Activated effector memory CD4-positive, alpha-beta T cell treated with Interleukin-2 at 50 U/mL for 16 hours (primary cell): ENCODE measurements at places on chromosomes 2 and 18.

DNA sequence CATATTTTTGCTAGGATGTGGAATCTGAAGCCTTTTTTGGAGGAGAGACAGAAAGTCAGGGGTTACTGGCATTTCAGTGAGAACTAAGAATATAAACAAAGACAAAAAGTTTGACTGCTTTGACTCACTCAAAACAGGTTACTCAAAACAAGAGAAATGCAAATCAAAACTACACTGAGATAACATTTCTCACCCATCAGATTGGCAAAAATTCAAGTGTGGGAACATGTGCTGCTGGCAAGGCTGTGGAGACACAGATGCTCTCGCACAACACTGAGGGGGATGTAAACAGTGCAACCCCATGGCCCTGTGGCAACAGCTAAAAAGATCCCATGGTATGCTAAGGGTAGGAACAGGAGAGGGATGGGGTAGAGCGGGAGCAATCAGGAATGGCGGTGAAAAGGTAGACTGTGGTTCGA, 86.6 kb downstream of the DTNB start:
- no peak for DNase-seq

- DNase-seq: no peak
These were observed 84.8 kb upstream of the TCF4 start for GRCh38 chr18:55672574-55673361.

GRCh38 chr2:66478731-66479316, 43.9 kb downstream of the MEIS1 start:
- no peak for DNase-seq

GRCh38 chr18:76379226-76380126, 115.6 kb downstream of the ZNF516 start:
- no peak for DNase-seq

- DNase-seq: no peak
These were observed 44.5 kb upstream of the CHN1 start for GRCh38 chr2:175049661-175050060.

DNA sequence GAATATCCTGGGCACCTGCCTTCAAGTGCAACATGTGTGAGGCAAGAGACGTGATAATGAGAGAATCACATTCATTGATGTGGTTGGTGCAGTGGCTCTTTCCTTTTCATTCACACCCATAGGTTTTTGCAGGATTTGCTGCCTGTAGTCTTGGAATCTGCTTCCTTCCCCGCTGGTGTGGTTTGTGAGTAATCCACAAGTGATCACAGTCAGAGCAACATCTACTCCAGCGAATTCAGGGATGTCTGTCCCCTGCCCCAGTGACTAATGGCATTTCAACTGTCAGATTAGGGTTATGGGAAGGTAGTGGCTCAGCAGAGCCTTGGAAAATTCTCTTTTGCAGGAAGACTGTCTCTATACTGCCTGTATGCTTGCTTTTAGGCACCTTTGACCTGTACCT, 225.5 kb upstream of the RBMS1 start:
- no peak for DNase-seq

- DNase-seq: no peak
These were observed 618 bp downstream of the POLR2D start for GRCh38 chr2:127857265-127857808.

DNA sequence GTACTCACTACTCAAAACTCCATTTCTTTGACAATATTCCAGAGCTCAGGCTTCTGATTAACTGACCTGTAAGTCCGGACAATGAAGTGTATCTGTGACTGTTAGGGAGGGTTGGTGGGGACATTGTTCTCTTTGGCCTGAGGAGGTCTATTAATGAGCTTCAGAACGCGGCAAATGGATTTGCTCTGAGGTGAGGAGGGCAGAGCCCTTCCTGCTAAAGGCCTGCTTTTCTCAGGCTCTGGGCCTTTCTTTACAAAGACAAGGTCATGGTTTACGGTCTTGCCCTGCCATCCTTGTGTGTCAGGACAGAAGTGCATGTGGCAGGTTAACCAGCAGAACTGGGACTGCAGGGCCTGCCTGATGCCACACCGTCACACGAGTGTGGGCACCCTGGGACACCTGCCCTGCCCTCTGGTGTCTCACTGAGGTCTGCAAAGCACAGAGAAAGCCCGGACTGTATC, 7.2 kb downstream of the ALKAL2 start:
- DNase-seq: no peak

GRCh38 chr18:39523281-39523680, 1957.7 kb upstream of the CELF4 start:
- no peak for DNase-seq

GRCh38 chr2:176174382-176174823, 14.1 kb upstream of the HOXD1 start:
- DNase-seq: no peak

GRCh38 chr2:181573140-181573736, 83.7 kb downstream of the CERKL start:
- no peak for DNase-seq

GRCh38 chr2:99545066-99545465, 55.2 kb upstream of the REV1 start:
- DNase-seq: no peak
